ENCODE measurements at places on chromosomes 12 and 14.

- DNase-seq, result no peak
These were observed 1.1 kb upstream of the CATSPERB start for GRCh38 chr14:91732859-91733477.

- DNase-seq, result peak; percentile 5
These were observed 759 bp upstream of the KLC1 start for GRCh38 chr14:103628221-103628683.

DNA sequence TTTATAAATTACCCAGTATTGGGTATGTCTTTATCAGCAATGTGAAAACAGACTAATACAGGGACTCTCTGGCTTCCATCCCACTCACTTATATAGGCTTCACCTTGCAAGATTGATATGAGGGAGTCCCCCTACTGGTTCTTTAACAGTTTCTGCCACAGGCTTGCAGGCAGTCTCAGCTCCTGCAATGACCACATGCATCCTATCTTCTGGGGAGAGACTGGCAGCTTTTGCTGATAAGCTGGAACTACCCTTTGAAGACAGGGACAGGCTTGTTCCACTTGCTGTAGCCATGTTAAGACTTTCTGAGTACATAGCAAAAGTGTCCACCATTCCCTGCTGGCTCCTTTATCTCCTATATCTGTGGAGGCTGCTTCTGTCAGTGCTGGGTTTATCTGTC lies 531.7 kb upstream of the FLRT2 start:
- no peak for DNase-seq

DNA sequence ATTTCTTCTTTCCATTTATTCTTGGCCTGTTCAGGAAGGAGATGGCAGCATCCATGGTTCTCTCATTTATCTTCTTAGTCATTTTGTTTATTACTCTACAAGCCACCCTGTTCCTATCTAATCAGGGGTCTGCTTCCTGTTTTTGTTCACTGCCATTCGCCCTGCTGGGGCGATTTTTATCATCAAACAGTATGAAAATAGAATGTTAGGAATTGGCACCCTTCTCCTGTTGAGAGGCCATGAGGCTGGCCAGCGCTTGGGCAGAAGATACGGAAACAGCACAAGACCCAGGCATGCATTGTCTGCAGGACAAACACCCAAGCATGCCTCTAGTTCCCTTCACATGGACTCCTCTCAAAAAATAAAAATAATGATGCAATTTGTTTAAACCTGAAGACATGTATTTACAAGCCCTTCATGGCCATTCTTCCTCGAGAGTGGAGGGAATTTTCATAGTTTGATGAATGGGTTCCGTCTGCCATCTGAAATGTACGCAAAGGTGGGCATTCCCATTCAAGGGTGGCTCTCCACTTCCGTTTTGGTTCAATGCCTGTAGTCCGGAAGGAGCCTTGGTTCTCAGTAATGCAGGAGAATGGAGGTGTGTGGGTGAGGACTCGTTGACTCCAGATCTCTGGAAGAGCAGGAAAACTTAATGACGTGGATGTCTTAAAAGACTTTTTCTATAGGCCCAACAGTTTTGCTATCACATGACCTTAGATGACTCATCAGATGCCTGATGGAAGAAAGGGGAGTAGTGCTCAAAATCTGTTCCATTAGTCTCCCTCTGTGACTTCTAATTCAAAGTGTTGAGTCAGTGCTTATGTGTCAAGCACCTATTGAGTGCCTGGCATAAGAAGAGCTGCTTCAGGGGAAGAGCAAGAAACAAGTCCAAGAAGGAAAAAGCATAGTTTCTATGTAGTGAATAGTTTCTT lies 252.4 kb upstream of the TBX3 start:
- DNase-seq, result no peak

DNA sequence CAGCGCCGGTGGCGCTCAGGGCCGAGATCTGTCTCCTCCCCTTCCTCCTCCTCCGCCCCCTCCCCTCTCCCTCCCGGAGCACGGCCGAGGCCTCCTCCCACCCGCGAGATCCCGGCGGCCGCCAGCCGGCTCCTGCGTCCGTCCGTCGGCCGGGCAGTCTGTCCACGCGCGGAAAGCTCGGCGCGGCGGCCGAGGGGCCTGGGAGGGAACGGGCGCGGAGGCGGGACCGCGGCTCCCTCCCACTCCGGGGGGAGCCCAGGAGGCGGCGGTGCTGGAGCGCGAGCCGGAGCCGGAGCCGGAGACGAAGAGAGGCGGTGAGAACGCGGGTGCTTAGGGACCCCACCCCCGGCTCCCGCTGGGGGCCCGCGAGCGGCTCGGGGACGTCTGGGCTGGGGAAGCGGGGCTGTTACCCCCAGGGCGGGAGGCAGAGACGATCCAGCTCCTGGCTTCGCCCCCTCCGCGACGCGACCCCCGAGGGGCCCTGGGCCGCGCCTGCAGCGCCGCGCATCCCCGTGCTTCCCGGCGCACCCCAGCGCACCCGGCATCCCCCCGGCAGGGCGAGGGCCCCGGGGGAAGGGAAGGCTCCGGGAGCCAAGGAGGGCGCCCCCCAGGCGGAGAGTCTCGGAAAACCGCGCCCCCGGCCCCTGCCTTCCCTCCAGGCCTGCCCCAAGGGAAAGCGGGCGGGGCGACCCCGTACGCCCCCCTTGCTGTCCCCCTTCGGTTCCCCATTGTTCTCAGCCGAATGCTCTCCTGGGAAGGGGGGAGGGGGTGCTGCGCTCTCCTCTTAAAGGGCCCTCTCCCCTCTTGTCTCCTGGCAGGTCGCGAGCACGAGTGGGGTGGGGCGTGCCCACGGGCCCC lies at the start of gene DTX1:
Gene DTX1, plus strand, starts transcription at position 100 of the 858 bp plus-strand sequence. CDS start 1,463 bp downstream, outside the sequence.
- DNase-seq, result peak; percentile 31

GRCh38 chr14:54489318-54489683 lies 521 bp upstream of the GMFB start:
- DNase-seq, result no peak

All from activated T-cell treated with anti-CD3 and anti-CD28 coated beads for 1 hour (primary cell).